Activated naive CD4-positive, alpha-beta T cell treated with anti-CD3 and anti-CD28 coated beads for 36 hours (primary cell): ENCODE measurements at places on chromosomes 2 and 18.

DNA sequence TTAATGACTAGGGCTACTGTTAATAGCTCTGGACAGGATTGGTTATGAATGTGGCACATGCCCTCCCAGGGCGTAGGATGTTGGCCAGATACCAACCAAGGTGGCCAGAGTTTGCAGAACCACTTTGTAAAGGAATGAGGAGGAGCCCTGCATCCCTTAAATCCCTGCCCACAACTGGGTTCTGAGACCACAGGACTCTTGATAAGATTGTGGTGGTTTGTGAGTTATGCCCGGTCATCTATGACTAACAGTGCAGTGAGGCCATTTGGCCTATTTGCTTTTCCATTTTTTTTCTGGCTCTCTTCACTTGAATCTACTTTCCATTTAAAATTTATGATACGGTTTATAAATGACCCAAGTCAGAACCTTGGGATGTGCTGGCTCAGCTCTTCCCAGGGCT lies 294.5 kb downstream of the PRKCE start:
- DNase-seq: no peak

- peak; percentile 32 for DNase-seq
Observed at GRCh38 chr2:30232801-30233130, 1.4 kb downstream of the LBH start.

- DNase-seq: no peak
Observed at GRCh38 chr2:36912695-36913094, 53.6 kb downstream of the STRN start.

GRCh38 chr2:199128476-199129229 lies 329.1 kb downstream of the SATB2 start:
- no peak for DNase-seq

DNA sequence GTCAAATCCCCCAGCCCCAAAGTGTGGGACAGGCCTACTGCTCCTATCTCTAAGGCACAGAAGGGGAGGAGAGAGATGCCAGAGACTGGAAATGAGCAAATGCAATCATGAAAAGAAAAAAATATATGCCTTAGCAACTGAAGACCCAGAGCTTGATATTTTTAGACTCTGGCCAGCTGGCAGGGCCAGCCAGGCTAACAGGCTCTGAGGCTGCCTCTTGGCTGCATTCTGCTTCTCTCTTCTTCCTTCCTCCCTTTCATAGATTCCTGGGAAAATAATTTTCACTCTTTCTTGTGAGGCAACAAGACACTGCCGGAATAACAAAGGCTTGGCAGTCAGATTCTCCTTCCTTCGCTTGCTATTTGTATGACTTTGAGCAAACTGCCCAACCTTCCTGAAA lies 209.1 kb downstream of the RAD51AP2 start:
- DNase-seq: no peak

DNA sequence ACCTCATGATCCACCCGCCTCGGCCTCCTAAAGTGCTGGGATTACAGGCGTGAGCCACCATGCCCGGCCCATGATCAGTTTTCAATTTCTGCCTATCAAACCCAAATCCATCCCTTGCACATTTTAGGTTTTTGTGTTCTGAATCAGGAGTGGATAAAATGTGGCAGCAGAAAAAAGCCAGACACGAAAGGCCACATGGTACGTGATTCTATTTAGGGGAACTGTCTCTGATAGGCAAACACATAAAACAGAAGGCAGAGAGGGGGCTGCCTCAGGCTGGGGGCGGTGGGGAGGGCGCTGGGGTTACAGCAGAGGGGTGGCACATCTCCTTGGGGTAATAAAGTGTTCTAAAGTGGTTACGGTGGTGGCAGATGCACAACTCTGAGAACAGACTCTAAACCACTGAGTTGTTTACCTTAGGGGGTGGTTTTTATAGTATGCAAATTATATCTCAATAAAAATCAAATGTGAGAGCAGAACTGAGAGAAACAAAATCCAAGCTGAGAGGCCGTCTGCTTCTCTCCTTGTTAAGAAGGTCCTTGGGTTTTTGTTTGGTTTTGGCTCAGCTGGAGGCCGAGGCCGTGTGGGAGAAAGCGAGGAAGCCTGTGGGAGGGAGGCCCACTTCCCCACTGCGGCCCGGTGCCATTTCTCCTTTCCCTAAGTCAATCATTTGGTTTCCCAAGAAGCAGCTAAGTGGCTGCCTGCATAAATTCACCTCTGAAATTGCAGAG lies 78.0 kb downstream of the SOWAHC start:
- no peak for DNase-seq

- no peak for DNase-seq
Observed at GRCh38 chr2:37848451-37848850, 76.6 kb upstream of the RMDN2 start.

GRCh38 chr2:100660851-100661584 lies 98.2 kb downstream of the PDCL3 start:
- no peak for DNase-seq

DNA sequence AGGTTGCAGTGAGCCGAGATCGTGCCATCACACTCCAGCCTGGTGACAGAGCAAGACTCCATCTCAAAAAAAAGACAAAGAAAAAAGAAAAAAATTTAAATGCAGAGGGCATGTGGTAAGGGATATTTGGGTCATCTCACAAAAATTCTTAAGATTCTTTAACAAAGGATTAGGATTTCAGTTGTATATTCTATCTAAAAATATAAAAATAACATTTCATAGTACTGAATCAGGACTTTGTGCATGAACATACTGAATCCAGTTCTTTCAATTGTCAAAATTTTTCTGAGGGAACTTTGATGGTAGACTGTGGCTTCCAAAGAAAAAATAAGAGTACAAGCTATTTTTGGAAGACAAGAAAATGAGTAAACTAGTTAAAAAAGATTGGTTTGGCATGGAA lies 6.5 kb upstream of the PPP3R1 start:
- DNase-seq: no peak

- DNase-seq: no peak
Observed at GRCh38 chr2:55112229-55113031, 62.2 kb upstream of the RTN4 start.

DNA sequence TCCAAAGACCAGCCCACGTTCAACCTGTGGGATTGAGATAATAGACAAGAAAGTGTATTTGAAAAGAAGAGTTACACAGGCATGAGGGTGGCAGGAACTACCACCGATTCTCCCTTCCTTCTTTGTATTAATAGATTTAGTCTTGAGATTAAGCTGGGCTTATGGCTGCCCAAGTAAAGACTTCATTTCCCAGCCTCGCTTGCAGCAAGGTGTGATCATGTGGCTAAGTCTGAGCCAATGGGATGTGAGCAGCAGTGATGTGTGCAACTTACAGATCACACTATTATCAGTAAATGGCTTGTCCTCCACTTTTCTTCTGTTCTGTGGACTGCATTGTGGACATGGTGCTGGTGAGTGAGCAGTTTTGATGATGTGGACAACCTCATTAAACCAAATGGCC lies 101.7 kb downstream of the POLR1A start:
- no peak for DNase-seq

DNA sequence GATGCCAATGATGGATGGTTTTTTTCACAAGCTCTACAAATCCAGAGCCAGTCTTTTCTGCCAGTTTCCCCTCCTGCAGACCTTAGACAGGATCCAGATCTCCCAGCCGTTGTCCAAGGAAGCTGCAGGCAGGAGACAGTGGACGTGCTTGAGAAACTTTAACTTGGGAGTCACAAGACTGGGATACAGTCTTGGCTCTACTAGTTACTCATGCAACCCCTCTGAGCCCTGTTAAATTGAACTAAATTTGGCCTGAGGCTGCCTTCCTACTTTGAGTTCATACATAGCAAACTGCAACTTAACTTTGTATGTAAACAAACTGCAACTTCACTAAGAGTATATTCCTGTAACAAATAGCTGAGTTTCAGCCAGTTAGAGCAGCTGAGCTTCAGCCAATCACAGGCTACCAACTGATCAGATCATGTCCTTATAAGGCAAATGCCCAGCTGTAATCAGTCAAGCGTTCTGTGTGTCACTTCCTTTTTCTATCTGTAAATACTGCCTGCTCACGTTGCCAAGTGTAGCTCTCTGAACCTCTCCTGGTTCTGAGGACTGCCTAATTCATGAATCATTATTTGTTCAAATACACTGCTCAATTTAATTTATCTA lies 140.9 kb downstream of the CAPN13 start:
- no peak for DNase-seq

DNA sequence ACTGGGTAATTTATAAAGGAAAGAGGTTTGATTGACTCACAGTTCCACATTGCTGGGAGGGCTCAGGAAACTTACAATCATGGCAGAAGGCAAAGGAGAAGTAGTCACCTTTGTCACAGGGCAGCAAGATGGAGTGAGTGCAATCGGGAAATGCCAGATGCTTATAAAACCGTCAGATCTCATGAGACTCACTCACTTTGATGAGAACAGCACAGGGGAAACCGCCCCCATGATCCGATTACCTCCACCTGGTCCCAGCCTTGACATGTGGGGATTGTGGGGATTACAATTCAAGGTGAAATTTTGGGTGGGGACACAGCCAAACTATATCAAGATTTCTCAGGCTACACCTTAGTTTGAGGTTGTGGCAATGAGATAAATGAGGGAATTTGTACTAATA lies 54.9 kb downstream of the AKAIN1 start:
- no peak for DNase-seq

DNA sequence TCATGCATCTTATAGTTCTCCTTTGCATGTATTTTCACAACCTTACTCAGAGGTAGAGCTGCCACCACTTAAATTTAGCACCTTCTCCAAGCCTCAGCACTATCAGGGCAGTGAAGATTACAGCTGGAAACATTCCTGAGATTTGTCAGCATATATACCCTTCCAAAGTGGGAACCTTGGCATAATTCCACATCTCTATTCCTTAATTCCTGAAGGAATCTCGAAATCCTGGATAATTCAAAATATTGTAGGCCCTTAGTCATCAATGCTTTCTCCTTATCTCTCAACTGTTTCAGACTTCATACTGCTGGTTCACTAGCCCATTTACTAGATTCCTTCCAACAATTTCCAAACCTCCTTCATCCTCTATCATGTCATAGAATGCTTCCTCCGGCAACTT lies 87.4 kb downstream of the ITSN2 start:
- DNase-seq: no peak

GRCh38 chr2:155377266-155377680 lies 678.8 kb downstream of the KCNJ3 start:
- DNase-seq: no peak

DNA sequence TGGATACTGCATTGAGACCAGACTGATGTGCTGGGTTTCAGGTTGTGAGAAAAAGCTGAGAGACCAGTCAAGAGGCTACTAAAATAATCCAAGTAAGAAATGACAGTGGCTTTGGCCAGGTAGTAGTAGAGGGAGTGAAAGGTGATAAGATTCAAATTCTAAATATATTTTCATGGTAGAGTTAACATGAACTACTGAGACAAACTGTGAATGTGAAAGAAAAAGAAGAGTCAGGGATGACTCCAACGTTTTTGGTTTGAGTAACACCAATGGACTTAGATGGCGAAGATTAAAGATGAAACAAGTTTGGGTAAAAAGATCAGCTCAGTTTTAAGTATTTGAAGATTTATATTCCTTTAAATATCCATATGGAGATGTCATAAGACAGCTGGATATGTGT lies 209.4 kb downstream of the ZEB2 start:
- no peak for DNase-seq

DNA sequence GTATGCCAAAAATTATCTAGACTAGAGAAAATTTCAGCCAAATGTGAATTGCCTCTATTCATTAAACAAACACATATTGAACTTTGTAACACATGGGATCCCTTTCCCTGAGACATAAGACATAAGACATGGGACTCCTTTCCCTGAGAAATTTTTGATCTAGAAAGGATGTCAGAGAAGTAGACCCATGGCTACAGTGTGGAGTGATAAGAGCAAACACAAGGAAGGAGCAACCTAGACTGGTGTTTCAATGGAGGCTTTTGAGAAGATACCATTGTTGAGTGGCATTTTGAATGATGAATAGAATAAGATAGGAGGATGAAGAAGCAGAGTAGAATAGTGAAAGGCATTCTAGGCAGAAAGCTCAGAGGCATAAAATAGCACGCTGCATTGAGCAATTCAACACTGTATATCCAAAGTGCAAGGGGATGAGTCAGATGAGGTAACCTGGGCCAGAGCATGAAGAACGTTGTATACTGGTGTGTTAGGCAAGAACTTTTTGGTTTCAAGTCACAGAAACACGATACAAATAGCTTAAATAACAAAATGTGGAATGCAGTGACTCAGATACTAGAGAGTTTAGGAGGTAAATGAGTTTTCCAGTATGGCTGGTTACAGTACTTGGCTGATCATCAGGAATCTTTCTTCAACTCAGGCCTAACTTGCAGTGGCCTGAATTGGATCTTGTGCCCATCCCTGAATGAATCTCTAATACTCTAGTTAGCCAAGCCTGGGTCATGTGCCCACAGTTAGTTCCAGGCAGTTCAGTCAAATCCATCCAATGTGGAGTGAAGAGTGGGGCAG lies 129.8 kb upstream of the TANK start:
- no peak for DNase-seq

DNA sequence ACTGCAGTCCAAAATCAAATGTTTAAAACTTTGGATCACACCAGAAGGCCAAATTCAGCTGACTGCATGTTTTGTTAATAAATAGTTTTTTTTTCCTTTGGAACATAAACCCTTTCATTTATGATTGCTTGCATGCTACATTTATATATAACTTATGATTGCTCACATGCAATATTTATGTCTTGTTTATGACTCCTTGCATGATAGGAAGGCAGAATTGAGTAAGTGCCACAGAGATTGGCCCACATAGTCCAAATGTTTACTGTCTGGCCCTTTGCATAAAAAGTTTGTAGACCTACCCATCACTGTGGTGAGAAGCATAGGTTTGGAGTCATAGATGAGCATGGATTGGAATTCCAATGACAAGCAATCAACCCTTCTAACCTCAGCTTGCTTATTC lies 30.8 kb downstream of the WDFY1 start:
- no peak for DNase-seq

- DNase-seq: no peak
Observed at GRCh38 chr2:63287956-63288355, 237.3 kb downstream of the OTX1 start.

DNA sequence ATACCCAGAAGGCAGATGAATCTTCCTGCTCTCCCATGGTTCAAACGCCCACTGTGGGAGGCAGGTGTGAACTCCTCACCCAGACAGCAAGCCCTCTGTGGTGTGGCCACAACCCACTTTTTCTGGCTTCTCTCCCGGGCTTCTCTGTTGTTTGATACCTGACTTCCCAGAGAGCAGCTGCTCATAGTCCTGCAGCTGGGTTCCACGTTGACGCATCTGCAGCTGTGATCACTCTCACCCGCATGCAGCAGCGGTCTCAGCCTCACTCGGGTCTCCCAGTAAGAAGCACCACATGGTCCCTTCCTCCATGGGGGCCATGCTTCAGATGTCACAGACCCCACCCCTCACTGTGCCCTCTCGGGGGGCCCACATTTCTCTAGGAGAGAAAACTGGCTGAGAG lies 3.5 kb downstream of the ASPRV1 start:
- DNase-seq: no peak

DNA sequence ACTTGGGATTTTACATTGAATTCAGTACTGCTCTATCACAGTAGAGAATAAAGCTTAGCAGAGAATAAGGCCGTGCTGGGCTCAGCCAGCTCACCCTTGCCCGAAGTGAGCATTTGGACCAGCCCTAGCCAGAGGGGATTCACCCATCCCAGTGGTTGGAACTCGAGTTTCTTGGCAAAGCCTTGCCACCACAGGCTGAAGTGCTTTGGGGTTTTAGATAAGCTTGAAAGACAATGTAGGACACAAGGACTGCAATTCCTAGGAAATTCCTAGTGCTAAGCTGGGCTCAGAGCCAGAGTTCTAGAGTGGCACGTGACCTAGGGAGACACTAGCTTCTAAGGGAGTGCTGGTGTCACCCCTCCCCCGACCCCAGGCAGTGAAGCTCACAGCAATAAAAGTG lies 28.0 kb downstream of the SERPINB11 start:
- no peak for DNase-seq
